CD8-positive, alpha-beta memory T cell (primary cell): ENCODE measurements at places on chromosomes 3 and 15. TPM values are rescaled to one million over a fixed set of nuclear protein-coding genes. Genes with fewer than 3 reads are reported as not detected.

Gene CEP19
- 7.4 TPM for polyA plus RNA-seq

Gene ATP2B2
- polyA plus RNA-seq: not detected

Gene C15orf61
- polyA plus RNA-seq: 10.5 TPM

Gene KNL1
- 0.03 TPM for polyA plus RNA-seq

Gene AADACL2
- polyA plus RNA-seq: not detected

Gene MESD
- polyA plus RNA-seq: 35.5 TPM

Gene SNUPN
- 37.4 TPM for polyA plus RNA-seq

Gene SUSD5
- not detected for polyA plus RNA-seq

Gene UROC1
- polyA plus RNA-seq: not detected

Gene PIGBOS1
- 43.9 TPM for polyA plus RNA-seq

Gene GOLGA8S
- polyA plus RNA-seq: not detected

Gene SMCO1
- not detected for polyA plus RNA-seq

Gene GPR62
- not detected for polyA plus RNA-seq

Gene SNX22
- 0.90 TPM for polyA plus RNA-seq

Gene TMEM45A
- polyA plus RNA-seq: not detected

Gene ATR
- 10.2 TPM for polyA plus RNA-seq

Gene GOLGA8T
- not detected for polyA plus RNA-seq

Gene ZNF502
- polyA plus RNA-seq: 4.1 TPM

Gene FRMD4B
- 3.0 TPM for polyA plus RNA-seq

Gene PLCB2
- polyA plus RNA-seq: 34.8 TPM

Gene FMN1
- polyA plus RNA-seq: 0.09 TPM

Gene PLSCR5
- polyA plus RNA-seq: not detected

Gene AQP9
- not detected for polyA plus RNA-seq

Gene GHSR
- not detected for polyA plus RNA-seq

Gene TRIM42
- polyA plus RNA-seq: not detected

Gene PXK
- 27.8 TPM for polyA plus RNA-seq

Gene GRM7
- polyA plus RNA-seq: not detected

Gene TADA3
- polyA plus RNA-seq: 64.4 TPM

Gene ZNF662
- not detected for polyA plus RNA-seq

Gene POLQ
- polyA plus RNA-seq: 0.05 TPM

Gene CFAP161
- not detected for polyA plus RNA-seq

Gene MAP1A
- 0.09 TPM for polyA plus RNA-seq

Gene PDE12
- polyA plus RNA-seq: 15.5 TPM

Gene ZNF80
- polyA plus RNA-seq: 0.67 TPM

Gene VGLL3
- not detected for polyA plus RNA-seq

Gene THRB
- not detected for polyA plus RNA-seq

Gene SLC6A6
- polyA plus RNA-seq: 6.6 TPM
